ENCODE measurements at places on chromosomes 7 and 10.
A peak's percentile ranks its signal among the peaks of the same experiment; 100 is the strongest.

DNA sequence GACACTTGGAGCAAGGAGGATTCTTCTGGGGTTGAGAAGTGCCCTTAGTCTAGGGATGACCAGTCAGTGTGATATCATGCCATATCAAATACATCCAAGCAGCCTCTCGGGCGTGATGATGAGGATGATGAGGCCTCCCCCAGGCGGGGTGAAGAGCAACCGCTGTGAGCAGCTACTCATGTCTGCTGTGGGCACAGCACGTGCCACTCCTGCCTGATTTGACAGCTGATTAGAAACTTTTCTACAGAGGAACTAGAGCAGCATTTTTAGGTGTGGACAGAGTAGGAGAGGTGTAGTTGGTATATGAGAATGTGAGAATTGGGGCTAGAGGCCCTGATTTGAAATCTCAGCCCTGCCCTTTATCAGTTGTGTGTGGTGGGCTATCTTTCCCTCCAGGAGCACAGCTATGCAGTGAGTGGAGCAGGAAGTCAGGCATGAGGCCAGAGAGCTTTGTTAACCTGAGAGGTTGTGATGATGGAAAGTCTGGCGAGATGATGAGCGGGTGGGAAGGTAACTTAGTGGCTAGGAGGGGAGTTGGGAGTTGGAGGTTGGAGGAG is 49.6 kb upstream of the COBL start:
- no peak for DNase-seq

DNA sequence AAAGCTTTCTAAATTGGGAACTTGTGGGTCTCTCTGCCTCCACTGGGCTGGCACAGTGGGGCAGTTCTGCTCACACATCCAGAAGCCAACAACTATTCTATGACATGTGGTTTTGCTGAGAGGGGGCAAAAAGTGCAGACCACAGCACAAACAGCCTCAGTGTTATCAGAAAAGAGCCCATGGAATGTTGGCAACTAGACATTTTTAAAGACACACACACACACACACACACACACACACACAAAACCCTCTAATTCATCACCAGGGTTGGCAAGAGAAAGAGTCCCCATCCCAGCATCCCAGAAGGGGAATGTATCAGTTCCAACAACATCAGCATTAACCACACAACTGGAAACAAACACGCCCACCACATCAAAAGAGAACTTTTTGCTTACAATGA is 117.1 kb downstream of the FGFR2 start:
- DNase-seq = no peak

DNA sequence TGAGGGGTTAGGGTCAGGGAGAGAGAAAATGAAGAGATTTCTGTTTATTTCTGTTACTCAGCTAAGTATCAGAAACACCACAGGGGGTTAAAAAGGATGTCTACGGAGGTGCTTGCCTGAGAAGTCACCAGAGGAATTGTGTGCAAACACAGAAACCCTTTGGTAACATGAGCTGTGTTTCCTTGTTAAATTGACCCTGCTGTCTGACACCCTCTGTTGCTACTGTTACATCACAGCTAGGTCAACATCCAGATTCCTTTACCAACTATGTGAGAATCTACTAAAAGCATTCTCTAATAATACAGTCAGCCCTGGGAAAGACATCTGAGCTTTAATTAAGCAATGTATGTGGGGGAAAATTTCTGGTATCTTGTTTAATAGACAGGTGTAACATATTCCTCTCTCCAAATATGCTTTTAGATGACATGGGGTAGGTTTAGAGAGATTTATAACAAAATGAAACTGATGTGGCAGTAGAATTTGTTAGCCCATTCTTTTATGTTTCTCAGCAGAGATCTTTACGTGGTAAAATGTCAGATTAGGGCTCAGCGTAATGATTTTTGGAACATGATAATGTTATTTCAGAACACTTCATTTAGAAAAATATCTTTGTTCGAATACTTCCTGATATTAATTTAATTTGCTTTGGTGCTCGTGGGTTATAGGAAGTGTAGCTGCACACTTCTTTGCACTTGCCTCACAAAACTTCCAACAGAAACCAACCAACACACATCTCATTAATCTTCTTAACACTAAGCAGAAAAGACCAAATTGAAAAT is 168.0 kb upstream of the AHR start:
- DNase-seq = no peak

DNA sequence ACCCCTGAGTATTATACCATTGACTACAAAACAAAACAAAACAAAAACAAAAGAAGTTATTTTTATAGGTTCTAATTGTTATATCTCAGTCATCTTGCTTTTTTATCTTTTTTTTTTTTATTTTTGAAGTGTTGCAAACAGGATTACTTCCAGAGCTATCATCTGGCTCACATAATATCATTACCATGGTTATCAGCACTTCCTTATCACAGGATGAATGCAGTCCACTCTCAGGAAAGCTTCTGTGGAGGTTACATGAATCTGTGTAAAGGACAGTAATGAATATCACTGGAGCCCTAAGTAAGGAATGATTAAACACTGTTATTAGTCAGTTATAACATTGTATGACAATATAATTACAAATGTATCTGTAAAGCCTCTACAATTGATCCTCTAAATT is 451.5 kb downstream of the PLXDC2 start:
- DNase-seq = no peak

- no peak for DNase-seq
Measured at GRCh38 chr10:86500846-86501245, 20.7 kb downstream of the WAPL start.

GRCh38 chr7:86733783-86734182 is 90.1 kb downstream of the GRM3 start:
- no peak for DNase-seq

DNA sequence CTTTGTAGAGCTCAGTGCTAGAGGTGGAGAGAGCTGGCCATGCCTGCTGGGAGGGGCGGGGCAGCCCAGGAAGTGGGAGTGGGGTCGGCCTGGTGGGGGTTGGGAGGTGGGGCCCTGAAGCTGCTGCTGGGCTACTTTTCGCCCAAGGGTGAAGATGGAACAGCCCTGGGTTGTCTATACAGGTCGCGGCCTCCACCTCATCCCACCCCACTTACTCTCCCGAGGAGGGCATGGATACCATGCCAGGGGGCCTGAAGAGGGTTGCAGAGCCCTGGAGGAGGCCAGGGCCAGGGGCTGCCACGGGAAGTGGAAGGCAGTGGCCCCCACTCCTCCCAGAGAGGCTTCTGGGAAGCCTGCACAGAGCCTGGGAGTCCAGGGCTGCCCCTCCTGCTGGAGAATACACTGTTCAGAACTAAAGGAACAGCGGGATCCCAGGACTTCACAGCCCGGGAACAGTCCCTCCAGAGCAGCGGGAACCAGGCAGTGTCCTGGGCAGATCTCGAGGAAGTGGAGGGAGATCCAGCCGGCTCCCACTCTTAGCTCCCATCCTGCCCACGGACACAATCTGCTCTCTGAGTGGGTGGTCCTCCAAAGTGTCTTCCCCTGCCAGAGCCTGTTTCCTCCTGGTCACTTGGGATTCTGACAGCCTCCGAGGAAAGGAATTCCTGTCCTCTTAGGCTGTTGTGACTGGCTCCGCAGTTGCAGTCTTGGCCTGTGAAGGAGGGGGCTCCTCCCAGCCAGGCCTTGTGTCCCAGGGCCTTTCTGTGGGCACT is 23.5 kb downstream of the MAT1A start:
- no peak for DNase-seq

GRCh38 chr10:68800211-68800610 is 27.1 kb upstream of the STOX1 start:
- DNase-seq = no peak

GRCh38 chr10:4459531-4459930 is 366.5 kb upstream of the AKR1E2 start:
- DNase-seq = no peak

DNA sequence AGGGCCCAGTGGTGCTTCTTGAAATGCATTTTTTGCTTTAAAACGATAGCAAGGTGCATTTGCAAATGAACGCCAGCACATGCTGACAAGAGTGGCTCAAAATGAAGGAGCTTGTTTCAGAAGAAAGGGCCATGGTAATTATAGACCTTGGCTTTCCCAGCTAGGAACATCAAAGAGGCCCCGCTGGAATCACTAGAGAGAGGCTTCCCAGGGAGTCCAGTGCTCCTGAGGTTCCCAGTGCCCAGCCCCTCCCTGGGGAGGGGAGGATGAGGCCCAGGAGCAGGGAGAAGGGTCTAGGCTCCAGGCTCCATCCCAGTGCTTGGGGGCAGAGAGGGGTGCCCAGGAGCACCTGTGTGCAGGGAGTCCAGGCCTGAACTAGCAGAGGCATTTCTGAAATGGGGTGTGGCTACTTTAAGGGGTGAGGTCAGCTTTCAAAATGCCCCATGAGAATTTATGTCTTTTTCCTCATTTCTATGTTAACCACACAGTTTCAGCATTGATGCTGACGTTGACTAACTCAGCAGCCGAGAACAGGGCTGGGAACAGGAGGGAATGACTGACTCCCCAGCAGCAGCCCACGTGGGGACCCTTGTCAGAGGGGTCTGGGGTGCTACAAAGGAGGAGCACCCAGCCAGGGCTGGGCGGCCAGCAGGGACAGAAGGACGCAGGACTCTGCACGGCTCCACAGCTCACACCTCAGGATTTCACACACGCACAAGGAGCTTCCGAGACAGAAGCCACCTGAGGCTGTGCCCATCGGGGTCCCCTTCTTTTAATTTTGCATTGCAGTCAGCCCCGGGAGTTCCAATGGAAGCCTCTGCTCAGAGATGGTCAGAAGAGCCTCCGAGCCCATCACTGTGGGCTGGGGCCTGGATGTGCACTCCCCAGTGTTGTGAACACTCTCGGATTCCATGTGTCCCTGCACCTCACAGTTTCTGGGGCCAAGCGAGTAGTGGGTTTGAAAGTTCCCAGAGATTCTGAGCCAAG is 570.2 kb downstream of the PTPRN2 start:
- DNase-seq = no peak

GRCh38 chr7:41886901-41887311 is 184.0 kb upstream of the INHBA start:
- no peak for DNase-seq

GRCh38 chr10:132521466-132522102 is 16.0 kb upstream of the INPP5A start:
- DNase-seq = no peak

DNA sequence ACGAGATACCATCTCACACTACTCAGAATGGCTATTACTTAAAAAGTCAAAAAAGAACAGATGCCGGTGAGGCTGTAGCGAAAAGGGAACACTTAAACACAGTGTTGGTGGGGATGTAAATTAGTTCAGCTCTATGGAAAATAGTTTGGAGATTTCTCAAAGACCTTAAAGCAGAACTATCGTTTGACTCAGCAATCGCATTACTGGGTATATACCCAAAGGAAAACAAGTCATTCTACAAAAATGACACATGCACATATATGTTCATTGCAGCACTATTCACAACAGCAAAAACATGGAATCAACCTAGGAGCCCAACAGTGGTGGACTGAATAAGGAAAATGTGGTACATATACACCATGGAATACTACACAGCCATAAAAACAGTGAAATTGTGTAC is 56.9 kb downstream of the SAMD9 start:
- no peak for DNase-seq

DNA sequence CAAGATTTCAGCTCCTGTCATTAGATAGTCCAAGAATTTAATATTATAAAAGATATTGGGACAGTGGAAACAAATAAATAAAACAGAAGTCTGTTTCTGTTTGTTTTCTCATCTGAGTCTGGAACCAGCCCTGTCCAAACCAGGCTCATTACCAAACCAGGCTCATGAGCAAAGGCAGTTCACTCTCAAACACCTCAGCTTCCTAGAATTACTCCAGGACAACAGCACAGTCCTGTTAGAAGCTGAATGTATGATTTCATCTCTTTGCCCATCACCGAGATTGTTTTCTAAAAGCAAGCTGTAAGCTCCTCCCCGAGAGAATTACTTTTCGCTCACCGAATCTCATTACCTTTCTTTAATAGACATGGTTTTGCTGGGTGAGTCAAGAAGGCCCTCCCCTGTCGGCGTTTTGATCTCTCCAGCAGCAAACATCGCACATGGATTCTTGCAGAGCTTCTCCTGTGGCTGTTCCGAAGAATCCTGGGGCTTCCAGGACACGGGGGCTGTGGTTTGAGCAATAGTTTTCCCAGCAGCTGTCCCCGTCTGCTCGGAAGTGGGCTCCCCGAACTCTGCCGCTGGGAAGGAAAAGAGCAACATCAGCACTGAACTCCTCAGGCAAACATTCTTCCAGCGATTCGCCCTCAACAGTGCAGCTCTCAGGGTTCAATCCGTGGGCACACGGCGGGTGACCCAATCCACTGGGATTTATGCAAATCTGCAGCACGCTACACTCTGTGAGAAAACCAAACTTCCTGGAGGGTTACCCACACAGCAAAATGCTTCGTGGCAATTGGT is 112.5 kb downstream of the SVIL start:
- DNase-seq = no peak

- no peak for DNase-seq
Measured at GRCh38 chr7:90709501-90710465, 113.7 kb downstream of the CDK14 start.

DNA sequence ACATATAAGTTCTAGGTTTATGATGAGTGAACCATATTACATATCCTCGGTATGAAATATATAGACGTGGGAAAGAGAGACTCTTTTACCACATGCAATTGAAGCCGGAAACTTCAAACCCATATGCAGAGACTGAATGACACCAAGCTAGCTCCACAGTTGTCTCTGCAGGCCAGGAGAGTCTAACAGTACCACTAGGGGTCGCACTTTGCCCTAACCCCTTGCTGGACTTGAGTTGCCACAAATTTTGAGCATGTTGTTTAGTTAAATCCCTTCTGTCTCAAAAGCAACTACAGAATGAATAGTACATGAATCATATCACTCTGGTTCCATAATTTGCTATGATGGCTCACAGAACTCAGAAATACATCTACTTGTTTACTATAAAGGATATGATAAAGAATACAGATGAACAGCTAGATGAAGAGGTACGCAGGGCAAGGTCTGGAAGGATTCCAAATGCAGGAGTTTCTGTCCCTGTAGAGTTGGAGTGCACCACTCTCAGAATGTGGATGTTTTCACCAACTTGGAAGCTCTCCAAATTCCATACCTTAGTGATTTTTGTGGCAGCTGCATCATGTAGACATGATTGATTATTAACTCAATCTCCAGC is 112.4 kb upstream of the YAE1 start:
- DNase-seq = peak; percentile 65

DNA sequence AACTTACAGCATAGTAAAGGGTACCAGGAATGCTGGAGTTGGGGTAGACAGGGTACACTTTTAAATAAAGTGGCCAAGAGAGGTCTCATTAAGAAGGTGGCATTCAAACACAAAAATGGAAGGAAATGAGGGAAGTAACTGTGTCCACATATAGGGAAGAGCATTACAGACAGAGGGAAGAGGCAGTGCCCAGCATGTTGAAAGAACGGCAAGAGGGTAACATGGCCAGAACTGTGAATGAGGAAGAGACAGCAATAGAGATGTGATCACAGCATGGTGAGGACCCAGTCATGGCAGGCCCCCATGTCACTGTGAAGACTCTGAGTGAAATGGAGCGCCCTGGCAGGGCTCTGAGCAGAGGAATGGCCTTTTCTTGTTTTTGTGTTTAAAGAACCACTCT is 35.1 kb upstream of the ZNRF2 start:
- peak; percentile 84 for DNase-seq

- no peak for DNase-seq
Measured at GRCh38 chr10:22999942-23000341, 72.1 kb downstream of the ARMC3 start.

- peak; percentile 49 for DNase-seq
Measured at GRCh38 chr7:102284399-102284798, 2.3 kb upstream of the SH2B2 start.

All from suppressor macrophage (primary cell).